T-helper 1 cell (primary cell): ENCODE measurements at places on chromosomes 5 and 9.
A peak's percentile ranks its signal among the peaks of the same experiment; 100 is the strongest.

GRCh38 chr9:98220911-98221310, 28.5 kb upstream of the CORO2A start:
- DNase-seq = no peak

GRCh38 chr5:74127381-74128320, 501.7 kb downstream of the ARHGEF28 start:
- no peak for DNase-seq

GRCh38 chr9:123335193-123335985, 20.6 kb upstream of the CRB2 start:
- no peak for DNase-seq

- DNase-seq = no peak
These were observed 284.6 kb upstream of the PDE4D start for GRCh38 chr5:60178101-60178500.

DNA sequence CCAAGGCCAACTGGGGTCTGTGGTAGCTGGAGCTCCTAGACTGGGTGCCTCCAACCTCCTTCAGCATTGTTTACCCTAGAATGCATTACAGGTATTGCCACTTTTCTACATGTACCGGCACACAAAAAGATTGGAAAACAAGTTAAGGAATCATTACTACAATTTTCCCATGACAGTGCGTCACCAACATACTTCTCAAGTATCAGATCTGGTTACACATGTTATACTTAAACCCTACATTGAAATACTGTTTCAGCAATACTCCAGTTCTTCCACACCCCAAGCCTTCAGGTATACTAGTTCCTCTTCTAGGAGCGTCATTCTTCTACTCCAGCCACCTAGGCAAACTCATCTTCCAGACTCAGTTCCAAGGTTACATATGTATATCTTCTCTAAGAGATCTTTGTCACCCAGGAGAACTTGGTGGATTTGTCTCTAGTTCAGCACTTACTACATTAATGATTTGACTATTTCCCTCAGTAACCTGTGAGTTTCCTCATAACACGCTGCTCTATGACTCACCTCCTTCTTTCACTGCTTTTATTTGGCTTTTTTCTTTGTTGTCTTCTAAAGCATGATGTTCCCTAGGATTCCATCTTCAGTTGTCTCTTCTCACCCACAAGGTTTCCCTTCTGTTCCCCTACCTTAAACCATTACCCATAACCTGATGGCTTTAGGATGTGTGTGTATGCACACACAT, 217.0 kb downstream of the AP3B1 start:
- DNase-seq = no peak

DNA sequence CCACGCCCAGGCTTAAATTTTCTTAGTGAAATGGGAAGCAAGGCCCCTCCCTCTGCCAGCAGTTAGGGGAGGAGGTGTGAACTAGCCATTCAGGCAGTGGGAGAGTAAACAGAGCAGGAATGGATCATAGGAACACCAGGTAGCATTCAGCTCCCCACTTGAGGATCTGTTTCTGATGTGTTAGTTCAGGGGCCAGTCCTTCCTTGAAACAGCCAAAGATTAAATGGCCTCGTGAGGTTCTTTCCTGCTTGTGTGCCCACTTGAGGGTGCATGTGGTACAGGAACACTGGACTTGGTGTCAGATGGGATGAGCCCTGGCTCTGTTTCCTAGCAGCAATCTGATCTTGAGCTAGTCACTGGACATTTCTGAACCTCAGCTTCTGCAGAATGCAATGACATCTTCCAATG, 21.2 kb downstream of the FAXDC2 start:
- no peak for DNase-seq

GRCh38 chr5:72368271-72368670, 48.1 kb downstream of the PTCD2 start:
- no peak for DNase-seq

DNA sequence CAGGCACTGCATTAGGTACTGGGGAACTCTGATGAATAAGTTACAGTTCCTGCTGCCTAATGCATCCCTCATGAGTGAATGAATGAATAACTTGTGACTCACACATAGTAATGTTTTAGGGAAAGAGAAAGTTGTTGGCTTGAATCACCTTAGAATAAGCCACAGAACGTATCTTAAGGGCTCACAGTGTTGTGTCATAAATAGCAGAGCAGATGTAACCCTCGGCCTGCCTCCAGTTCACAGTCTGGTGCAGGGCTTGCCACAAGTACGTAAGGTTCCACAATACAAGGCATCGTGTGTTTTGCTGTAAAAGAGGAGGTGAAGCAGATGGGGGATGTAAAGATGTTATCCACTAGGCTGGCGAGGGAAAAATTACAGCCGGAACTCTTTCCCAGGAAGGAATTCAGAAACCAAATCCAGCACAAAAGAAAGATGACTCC, 218.7 kb downstream of the TRPM3 start:
- DNase-seq = no peak

GRCh38 chr9:37331871-37332270, 90.6 kb upstream of the GRHPR start:
- no peak for DNase-seq

DNA sequence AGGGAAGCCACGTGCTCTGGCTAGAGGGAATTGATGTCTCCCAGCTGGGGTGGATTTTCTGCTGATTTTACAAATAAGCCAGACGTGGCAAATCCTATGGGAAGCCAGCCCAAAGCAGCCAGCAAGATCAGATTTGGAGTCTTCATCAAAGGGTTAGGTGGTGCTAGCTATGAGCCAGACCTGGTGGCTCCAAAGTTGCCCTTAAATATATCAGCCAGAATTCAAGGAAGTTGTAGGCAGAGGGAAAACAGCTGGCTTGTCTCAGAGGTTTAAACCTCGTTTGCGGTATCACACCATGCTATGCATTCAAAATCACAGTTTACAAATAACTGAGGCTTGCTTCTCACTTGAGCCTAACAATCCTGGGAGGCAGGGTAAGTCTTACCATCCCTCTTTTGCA, 313.2 kb downstream of the MLLT3 start:
- no peak for DNase-seq

- peak; percentile 23 for DNase-seq
These were observed 66.7 kb upstream of the CAST start for GRCh38 chr5:96595300-96596090.

DNA sequence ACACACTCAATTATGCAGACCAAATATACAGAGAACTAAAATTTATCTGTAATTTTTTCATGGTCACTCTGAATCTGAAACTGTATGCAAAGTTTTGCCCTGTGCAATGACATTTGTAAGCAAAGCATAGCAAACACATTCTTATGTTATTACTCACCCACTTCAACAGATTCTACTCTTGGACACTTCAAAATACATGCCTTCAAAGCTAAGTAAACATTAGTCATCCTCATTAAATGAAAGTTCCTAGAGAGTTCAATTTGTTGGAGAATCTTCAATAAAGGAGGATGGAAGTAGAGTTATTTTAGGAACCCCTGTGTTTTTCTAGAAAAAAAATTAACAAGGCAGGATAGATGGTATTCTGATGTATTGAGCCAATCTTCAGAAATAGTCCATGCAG, 639.7 kb upstream of the C9orf72 start:
- DNase-seq = no peak

DNA sequence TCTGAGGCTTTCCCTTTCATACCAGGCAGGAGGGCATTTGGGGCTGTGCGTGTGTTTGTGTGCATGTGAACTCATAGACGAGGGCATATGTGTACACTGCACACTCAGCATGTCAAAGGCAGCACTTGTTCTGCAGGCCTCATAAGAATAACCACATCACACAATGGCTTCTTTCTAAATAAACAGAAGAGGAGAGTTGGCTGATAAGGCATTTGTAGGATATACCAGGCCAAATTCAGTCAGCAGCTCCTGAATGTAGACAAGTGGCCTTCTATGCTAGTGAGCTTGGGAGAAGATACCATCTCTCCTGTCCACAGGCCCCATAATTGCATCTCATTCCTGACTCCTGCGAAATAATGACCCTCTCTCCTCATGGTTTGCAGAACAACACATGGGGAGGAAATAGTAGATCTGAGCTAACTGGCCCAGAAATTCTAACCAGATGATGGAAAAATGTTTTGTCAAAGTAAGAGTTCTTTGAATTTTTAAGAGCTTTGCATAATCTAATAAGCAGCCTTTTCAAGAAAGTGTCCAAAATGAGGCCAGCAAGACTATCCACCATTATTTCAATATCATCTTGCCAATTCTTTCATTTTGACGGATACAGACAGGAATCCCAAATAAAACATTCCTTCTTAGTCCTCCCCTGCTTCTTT, 60.5 kb upstream of the GAS1 start:
- no peak for DNase-seq

GRCh38 chr9:125460346-125460745, 198.7 kb downstream of the GAPVD1 start:
- no peak for DNase-seq

DNA sequence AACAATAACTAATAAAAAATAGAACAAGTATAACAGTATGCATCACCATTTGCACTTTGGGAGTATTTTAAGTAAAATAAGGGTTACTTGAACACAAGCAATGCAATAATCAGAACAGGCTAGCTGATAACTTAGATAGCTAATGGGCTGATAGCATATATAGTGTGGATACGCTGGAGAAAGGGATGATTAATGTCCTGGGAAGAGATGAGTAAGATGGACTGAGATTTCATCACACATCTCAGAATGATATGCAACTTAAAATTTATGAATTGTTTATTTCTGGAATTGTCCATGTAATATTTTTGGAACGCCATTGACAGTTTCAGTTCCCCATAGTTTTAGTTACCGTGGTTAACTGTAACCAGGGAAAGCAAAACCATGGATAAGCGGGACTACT, 173.6 kb downstream of the ISL1 start:
- no peak for DNase-seq

DNA sequence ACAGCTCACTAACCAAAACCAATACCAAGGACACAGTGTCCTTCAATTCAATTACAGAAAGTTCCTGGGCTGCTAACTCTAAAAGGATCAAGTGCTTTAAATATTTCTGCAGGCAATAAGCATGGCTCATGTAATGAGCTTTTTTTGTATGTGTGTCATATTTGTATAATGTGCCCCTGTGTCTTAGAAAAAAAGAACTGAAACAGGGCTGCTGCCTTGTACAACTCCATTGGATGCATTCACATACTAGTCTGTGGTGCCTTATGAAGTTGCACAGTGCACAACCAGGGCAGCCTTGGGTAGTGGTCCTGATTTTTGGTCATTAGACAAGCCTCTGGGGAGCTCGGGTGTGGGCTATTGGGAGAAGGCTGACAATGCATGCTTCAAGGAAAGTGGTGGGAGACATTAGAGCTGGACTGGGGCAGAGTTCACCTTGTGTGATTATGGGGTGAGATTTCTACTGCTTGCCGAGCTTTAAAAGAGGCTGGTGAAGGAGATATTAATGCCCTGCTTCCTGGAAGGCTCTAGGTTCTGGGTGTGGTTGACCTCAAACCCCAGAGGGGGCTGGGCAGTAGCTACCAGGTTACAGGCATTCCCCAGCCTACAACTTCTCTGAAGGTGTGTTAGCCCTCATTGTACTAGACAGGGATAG, 3.6 kb upstream of the CPEB4 start:
- peak; percentile 75 for DNase-seq

DNA sequence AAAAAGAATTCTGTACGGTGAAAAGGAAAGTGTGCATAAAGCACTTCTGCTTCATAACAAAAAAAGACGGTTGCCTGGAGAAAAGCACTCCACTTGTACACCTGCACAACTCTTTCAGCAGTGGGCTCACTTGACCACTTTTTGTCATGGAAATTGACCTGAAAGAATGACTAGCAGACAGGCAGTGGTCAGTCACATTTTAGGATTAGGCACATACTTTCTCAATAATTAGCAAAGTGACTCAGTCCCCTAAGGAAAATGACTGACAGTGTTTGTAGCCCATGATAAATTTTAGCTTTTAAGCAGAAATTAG, 169.3 kb downstream of the FANCC start:
- no peak for DNase-seq

DNA sequence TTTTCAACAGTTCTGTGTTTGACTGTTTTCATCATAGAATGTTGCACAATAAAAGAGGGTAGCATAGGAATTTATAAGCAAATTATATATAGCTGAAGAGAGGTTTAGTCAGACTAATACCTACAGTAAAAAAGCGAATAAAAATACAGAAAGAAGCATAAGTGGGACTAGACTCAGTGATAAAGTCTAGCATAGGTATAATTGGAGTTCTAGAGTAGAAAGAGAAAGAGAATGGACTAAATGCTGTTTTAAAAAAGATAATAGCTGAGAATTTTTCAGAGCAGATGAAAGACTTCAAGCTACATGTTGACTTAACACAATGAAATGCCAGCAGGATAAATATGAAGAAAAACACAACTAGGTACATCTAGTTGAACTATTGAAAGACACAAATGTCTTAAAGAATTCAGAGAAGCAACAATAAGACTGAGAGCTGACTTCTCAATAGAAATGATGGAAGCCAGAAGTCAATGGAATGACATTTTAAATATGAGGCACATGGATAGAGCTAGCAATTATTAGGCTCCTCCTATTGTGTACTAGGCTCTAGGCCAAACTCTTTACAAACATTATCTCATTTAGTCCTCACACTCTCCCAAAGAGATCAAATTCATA, 573.9 kb downstream of the ZNF608 start:
- DNase-seq = no peak

GRCh38 chr5:31655491-31655890, 16.6 kb downstream of the PDZD2 start:
- DNase-seq = no peak

- DNase-seq = no peak
These were observed 30.2 kb downstream of the C5orf15 start for GRCh38 chr5:133938039-133938821.

- no peak for DNase-seq
These were observed 5.4 kb downstream of the MRPL36 start for GRCh38 chr5:1793966-1794900.

DNA sequence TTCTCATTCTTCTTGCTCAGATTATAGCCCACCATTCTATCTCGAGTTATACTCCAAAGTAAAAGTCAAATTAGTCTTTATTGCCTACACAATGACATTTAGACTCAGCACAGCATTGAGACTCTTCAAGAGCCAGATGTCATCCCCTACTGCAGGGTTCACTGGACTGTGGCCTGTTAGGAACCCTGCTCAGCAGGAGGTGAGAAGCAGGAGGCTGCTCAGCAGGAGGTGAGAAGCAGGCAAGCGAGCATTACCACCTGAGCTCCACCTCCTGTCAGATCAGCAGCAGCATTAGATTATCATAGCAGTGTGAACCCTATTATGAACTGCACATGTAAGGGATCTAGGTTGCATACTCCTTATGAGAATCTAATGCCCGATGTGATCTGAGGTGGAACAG, 12.7 kb upstream of the LIFR start:
- DNase-seq = no peak
